ENCODE measurements at places on chromosomes 2 and 18.

DNA sequence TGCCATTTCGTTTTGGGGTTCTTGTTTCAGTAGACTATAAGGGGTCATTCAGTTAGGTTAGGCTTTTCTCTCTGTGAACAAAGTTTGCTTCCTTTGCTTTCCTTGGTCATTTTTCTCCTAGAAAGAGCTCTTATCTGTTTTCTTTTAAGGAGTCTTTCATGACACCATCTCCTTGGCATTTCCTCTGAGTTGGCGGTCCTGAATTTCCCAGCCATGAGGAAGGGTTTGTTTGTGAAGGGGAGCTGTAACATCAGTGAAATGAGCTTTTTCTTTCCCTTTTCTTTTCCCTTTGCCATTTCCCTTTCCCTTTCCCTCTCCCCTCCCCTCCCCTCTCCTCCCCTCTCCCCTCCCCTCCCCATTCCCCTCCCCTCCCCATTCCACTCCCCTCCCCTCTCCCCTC, 61.7 kb downstream of the MAP4K4 start:
- DNase-seq: no peak

GRCh38 chr18:10946058-10946457, 203.3 kb downstream of the PIEZO2 start:
- DNase-seq: no peak

DNA sequence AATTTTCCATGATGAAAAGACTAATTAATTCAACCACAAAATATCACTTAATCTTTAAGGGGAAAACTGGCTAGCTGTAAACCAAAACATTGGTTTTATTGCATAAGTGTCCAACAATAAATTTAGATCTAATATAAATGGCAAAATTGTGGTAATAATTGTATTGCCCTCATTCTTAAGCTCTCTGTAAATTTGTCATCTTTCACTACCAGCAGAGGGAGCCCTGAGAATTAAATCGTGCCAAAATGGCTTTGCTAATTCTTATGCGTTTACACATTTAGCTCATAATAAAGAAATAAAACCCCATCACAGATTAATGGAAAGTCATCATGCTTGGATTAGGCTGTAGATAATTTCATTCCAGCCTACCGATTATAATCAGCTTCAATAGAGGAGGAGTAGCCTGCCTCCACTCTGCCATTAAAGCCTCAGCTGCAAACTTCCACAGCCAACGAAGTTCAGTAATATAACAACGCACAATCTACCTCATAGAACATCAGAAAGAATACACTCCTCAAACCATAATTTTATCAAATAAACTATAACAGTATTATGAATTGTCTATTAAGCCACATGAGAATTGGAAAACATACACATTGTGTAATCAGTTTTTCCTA, 70.0 kb upstream of the ATP5MC3 start:
- DNase-seq: no peak

DNA sequence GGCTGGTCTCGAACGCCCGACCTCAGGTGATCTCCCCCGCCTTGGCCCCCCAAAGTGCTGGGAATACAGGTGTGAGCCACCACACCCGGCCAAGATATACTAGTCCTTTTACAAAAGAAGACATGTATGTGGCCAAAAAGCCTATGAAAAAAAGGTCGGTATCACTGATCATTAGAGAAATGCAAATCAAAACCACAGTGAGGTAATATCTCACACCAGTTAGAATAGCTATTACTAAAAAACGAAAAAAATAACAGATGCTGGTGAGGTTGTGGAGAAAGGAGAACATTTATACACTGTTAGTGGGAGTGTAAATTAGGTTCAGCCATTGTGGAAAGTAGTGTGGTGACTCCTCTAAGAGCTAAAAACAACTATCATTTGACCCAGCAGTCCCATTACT, 26.4 kb downstream of the KLHL23 start:
- no peak for DNase-seq

- no peak for DNase-seq
Observed at GRCh38 chr2:160376576-160376975, 117.0 kb downstream of the RBMS1 start.

GRCh38 chr2:124547700-124548099, 522.6 kb downstream of the CNTNAP5 start:
- no peak for DNase-seq

- DNase-seq: no peak
Observed at GRCh38 chr2:2577407-2577831, 246.3 kb upstream of the MYT1L start.

- DNase-seq: no peak
Observed at GRCh38 chr2:222649801-222650200, 6.1 kb downstream of the FARSB start.

DNA sequence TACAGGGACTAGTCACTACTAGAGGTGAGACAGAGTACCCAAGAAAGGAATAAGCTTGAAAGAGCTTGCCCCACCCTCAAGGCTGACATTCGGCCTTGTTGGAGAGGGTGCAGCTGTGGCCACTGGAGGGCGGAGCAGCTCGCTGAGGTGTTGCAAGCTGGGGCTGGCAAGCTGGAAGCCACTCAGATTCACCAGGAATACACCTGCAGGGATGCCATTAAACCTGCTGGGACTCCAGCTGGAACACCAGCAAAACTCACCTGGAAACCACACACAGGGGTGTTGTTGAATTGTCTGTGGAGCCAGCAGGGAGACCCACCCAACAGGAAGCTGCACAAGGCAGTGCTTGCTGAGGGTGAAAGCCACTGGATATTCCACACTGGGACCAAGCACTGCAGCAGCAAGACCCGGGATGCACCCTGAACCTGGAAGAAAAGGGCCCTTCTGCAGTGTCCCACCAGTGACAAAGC, 26.1 kb downstream of the KCTD18 start:
- peak; percentile 52 for DNase-seq

DNA sequence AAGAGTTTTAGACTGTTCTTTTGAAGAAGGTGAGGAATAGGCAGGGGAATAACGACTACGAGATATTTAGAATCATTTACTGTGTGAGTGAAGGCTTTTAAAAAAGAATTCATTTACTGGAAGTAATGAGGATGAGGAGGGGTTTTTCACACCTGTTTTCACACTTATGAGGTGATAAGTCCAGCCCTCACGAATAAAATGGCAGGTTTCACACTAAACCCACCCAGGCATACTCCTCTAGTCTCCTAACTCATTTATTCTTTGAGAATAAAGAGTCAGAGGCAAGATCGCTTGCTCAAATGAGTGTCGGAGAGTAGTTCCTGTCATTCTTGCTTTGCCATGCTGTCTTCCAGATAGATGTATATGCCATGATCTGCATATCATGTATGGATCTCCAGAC, 79.0 kb upstream of the ZEB2 start:
- DNase-seq: no peak

DNA sequence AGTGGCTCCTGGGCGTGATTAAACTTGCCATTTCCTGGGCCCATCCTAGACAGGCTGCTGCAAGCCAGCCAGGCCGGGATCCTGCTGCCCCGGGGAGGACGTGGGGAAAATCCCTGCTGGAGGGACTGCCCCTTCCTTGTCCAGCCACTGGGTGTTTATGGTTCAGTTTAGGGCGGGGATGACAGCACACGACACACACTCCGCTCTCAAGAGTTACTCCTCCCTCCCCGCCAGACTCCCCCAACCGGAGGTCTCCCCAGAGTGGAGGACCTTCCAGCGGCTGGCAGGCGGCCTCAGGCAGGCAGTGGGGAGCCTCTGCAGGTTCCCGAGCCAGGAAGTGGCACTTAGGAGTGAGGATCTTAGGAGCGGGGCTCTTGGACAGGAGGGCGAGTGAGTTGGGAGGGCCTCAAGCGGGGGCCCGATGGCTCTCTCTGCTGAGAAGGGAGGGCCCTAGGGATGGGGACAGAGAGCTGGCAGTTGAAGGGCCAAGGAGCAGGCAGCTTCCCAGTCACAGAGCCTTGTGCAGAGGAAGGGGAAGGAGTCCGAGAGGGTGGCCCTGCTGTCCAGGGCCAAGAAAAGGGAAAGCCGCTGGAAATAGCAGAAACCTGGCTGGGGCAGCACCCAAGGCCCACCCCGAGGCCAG, 5.7 kb upstream of the GPR35 start:
- DNase-seq: no peak

DNA sequence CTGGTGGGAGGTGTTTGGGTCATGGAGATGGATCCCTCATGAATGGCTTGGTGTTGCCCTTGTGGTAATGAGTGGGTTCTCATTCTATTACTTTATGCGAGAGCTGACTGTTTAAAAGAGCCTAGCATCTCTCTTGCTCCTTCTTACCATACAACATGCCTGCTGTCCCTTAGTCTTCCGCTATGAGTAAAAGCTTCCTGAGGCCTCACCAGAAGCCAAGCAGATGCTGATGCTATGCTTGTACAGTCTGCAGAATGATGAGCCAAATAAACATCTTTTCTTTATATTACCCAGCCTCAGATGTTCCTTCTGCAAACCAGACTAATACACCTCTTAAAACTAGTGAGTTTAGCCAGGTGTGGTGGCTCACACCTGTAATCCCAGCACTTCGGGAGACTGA, 23.1 kb downstream of the EVA1A start:
- no peak for DNase-seq

DNA sequence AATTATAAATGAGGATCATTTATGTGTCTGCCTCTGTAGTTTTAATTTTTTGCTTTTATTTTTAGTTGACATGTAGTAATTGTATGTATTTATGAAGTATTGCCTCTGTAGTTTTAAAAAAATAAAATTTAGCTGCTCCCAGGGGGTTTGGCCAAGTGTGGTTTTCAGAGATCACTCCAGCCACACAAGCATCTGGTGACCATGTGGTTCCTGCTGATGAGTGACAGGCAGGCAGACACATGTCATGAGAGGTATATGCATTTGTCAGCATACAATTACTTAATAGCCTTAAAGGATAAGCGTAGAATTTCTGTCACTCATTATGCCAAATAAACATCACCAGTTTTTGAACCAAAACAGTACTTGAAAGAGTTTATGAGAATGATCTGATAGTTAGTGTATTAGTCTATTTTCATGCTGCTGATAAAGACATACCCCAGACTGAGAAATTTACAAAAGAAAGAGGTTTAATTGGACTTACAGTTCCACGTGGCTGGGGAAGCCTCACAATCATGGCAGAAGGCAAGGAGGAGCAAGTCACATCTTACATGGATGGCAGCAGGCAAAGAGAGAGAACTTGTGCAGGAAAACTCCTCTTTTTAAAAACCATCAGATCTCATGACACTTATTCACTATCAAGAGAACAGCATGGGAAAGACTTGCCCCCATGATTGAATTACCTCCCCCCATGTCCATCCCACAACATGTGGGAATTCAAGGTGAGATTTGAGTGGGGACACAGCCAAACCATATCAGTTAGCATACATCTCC, 29.6 kb downstream of the MREG start:
- no peak for DNase-seq

Measured in stimulated activated CD8-positive, alpha-beta memory T cell treated with anti-CD3 and anti-CD28 coated beads, Interleukin-4, amount 100 ng/mL, for 48 hours (primary cell).